H1 (cell line): ENCODE measurements at places on chromosomes 5 and 9.

- DNase-seq = no peak
These were observed 6.7 kb downstream of the PITX1 start for GRCh38 chr5:135027266-135027696.

- no peak for DNase-seq
These were observed 164.9 kb downstream of the SEMA6A start for GRCh38 chr5:116409591-116410296.

- no peak for DNase-seq
These were observed 98.1 kb upstream of the ALDH1B1 start for GRCh38 chr9:38294220-38294960.

- peak; percentile 25 for DNase-seq
These were observed 545 bp upstream of the CTSV start for GRCh38 chr9:97039514-97039860.

- DNase-seq = no peak
These were observed 4.5 kb upstream of the OTULIN start for GRCh38 chr5:14659821-14660607.

- DNase-seq = no peak
These were observed 141.7 kb downstream of the BARX1 start for GRCh38 chr9:93813221-93814076.

- DNase-seq = no peak
These were observed 89.4 kb upstream of the SLC12A2 start for GRCh38 chr5:127994087-127994660.

DNA sequence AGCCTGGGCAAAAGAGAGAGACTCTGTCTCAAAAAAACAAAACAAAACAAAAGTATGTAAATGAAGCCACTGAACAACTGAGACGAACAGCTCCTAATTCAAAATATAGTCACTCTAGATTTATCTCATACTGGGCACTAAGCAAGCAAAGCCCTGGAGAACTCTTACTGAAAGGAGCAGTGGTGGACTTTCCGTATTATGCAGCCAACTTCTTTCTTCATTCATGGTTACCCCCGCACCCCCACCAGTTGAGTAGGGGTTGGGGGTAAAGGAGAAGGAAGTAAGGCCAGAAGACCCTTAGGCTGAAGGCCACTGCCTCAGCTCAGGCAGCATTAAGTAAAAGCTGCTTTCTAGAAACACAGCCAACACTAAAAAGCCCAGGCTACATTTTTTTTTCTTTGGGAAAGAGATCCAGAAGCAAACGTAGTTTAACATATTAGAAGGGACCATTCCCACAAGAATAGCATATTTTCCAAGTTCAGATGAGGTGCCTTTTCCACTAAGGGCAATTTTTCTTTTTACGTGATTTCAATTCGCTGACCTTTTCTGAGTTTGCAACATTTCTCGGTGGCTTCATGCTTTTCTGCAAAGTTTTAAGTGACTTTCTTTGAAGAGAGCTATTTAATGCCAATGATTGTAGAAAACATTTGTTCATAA, 55.3 kb downstream of the MAPKAP1 start:
- no peak for DNase-seq

DNA sequence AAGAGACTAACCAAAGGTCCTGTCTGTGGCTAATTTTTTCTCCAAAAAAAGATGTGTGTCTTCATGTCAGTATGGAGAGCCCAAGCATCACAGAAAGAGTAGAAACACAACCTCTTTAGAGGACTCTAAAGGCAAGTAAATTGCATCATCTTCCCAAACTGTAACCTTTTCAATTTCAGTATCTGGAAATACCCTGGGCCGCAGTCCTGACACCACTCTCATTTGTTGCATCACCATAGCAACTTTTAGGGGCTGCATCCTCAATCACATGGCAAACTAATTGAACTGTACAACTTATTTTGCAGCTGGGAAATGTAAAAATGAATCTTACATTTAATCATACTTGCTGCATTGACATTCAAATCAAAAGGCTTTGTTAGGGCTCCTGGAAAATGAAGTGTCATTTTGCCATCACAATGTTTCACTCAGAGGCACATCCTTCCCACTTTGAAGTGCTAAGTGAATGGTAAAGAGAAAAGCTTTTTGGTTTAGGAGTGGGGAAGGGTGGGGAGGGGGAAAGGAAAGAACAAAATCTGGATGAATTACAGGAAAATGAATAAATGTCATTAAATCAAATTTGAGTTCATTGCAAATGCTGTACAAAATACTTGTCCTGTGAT, 60.6 kb upstream of the GRIA1 start:
- DNase-seq = no peak

- DNase-seq = no peak
These were observed 1020.4 kb downstream of the CDH18 start for GRCh38 chr5:18967637-18968036.

- DNase-seq = peak; percentile 88
These were observed 13.1 kb downstream of the PSD2 start for GRCh38 chr5:139808481-139809330.

GRCh38 chr9:120783602-120784047, 9.6 kb downstream of the FBXW2 start:
- DNase-seq = no peak

- no peak for DNase-seq
These were observed 14.9 kb downstream of the DNLZ start for GRCh38 chr9:136348691-136349090.

- DNase-seq = no peak
These were observed 86.1 kb upstream of the PRSS3 start for GRCh38 chr9:33709269-33709668.

- no peak for DNase-seq
These were observed 36.5 kb upstream of the IRX4 start for GRCh38 chr5:1919209-1919566.

- DNase-seq = no peak
These were observed 156.7 kb downstream of the FSTL4 start for GRCh38 chr5:133455676-133456075.

DNA sequence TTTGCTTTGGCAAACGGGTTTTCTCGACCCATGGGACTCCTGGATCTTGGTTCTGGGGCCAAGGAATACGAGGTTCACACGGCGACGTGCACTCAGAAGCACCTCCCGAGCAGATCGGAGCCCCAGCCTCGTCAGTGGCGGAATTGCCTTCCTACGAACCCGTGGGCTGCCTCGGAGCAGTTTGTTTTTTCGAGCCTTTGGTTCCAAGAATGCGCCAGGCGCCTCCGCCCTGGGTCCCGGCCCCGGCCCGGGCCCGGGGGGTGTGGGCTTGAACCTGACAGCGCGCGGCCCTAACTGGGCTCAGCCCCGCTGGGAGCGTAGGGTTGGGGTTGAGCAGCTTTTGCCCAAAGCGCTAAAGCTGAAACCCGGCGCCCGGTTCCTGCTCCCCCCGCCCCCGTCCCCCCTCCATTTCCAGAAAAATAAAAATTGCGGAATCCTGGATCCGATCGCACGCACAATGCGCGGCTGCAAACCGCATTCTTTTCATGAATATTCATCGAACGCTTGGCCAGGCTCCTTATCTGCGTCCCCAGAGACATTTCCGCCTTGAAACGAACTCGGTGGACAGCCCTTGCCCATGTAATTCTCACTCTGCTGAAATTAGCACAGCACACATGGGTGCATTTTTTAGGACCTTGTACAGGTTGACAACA, 1.0 kb downstream of the BASP1 start:
- DNase-seq = peak; percentile 62
